Right renal cortex interstitium (tissue), 3 donors: ENCODE measurements at places on chromosomes 1 and 21. TPM values are rescaled to one million over a fixed set of nuclear protein-coding genes. Genes with fewer than 3 reads are reported as not detected.

The NIT1 gene
- polyA plus RNA-seq: 51.3 TPM

DNA sequence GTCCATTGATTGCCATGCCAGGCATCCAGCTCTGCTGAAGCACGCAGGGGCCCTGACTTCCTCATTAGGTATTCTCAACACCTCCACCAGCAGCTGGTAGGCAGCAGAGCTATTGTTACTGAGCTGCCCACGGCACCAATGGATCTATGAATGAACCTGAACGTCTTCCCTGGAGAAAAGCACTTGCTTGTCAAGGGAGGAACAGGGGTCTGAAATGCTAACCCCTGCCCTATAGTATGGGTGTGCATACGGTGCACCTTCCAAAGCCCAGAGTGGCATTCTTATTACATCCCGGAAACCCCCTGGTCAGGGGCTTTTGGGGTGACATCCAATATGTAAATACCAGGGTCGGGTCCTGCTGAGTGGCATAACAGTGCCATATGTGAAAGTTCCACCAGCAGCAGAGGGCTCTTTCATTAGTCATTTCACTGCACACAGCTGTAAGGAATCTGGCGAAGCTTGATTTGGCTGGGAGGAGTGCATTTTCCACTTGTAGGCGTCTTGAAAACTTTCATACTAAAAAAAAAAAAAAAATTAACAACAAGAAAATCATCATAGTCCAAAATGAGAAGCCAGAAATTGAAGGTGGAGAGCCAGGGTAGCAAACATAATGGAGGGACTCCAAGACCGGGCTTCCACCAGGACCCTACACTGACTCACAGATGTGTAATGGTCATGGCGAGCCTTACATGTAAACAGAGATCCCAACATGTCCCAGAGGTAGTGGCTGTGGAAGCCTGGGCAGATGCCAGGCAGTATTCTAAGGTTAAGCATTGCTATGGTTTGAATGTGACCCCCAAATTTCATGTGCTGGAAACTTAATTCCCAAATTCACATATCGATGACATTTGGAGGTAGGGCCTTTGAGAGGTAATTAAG lies 58.8 kb upstream of the PRDX6 start:
- no peak for DNase-seq

DNA sequence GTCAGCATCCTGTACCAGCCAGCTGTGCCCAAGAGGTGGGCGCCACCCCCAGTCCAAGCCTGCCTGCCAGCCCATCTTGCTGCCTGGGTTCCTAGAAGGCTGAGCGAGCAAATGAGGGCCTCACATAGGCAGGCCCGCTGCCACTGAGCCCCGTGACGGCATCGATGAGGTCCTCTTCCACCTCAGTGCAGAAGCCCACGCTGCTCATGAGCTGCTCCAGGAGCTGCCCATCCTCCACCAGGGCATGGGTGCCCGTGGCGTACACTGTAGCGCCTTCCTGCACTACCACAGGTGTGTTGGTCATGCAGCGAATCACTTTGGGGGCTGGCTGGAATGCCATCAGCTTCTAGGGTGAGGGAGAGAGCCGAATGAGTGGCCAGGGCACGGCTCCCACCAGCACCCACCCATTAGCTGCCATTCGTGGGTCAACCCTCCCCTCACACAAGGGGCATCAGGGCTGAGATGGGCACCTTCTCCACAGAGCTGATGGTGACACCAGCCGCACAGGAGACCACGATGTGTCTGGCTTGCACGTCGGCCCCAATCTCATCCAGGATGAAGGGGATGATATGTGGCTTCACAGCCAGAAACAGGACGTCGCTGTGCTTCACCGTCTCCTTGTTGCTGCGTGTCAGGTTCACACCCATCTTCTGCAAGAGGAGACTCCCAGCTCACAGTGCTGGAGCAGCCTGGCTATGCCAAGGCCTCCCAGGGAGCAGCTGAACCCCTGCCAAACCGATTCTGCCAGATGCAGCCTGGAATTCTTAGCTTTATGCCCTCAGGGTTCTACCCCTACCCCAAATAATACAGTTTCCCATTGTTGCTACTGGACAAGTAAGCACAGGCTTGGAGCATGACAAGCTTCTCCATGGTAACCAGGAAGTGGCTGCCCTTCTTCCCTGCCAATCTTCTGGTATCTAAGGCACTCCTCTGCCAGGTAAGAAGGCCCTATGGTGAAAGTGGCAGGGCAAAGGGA lies 2.0 kb downstream of the PYCR2 start:
- no peak for DNase-seq

DNA sequence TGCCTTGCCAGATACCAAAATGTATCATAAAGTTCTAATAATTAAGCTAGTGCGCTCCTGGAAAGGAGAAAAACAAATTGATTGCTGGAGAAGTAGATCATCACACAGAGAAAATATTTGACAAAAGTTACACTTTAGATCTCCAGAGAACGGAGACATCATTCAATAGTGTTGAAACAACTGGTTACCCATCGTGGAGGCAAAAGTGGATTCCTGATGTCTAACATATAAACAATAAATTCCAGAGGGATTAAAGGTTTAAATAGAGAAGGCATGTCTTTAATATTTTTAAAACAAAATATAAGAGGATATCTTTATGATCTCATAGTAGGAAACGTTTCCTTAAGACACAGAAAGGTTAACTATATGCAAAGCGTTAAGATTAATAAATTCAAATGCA lies 41.0 kb downstream of the NRIP1 start:
- DNase-seq: no peak
